Activated T-cell treated with anti-CD3 and anti-CD28 coated beads, Interleukin-2, amount 50 U/mL, for 72 hours (primary cell): ENCODE measurements at places on chromosomes 2 and 18. TPM values are rescaled to one million over a fixed set of nuclear protein-coding genes. Genes with fewer than 3 reads are reported as not detected.

DNA sequence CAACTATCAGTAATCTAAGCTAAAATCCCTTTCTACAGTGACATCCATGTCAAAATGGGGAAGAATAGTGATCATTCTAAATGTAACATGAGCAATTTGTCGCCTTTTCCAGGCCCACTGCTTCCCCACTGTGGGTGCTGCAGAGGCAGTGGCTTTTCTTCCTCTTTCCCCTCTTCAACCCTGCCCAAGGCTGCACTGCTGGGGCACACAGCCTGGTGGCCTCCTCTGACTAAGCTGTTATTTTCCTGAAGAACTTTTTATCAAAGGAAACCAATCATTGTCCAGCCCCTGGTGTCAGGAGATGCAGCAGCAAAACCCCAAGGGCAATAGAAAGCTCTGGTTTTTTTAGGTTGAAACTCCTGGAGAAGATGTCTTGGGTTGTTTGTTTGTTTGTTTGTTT is 117.6 kb upstream of the KLF7 start:
- H3K27me3 ChIP-seq: no peaks in the 10 kb centered on the region
- DNase-seq: no peak
- H3K27ac ChIP-seq: no peak overlapping the region
- H3K36me3 ChIP-seq: peaks cover 5% of the 10 kb centered on the region
- peaks cover 81% of the 10 kb centered on the region for H3K4me1 ChIP-seq

GRCh38 chr2:119699016-119699606 is 20.1 kb downstream of the TMEM177 start:
- H3K27me3 ChIP-seq: peaks cover 10% of the 10 kb centered on the region
- no peak overlapping the region for H3K27ac ChIP-seq
- no peak overlapping the region for H3K4me3 ChIP-seq
- no peak for DNase-seq
- H3K36me3 ChIP-seq: no peaks in the 10 kb centered on the region

- no peaks in the 10 kb centered on the region for H3K27me3 ChIP-seq
- no peaks in the 10 kb centered on the region for H3K36me3 ChIP-seq
- no peaks in the 10 kb centered on the region for H3K4me1 ChIP-seq
- DNase-seq: no peak
- no peak overlapping the region for H3K4me3 ChIP-seq
Measured at GRCh38 chr2:42558827-42559226, 9.6 kb upstream of the MTA3 start.

- no peak overlapping the region for H3K27ac ChIP-seq
- no peak overlapping the region for H3K4me3 ChIP-seq
- no peak for DNase-seq
- no peaks in the 10 kb centered on the region for H3K4me1 ChIP-seq
- H3K36me3 ChIP-seq: peaks cover 6% of the 10 kb centered on the region
Measured at GRCh38 chr2:153873052-153874048, 1.6 kb downstream of the GALNT13 start.

DNA sequence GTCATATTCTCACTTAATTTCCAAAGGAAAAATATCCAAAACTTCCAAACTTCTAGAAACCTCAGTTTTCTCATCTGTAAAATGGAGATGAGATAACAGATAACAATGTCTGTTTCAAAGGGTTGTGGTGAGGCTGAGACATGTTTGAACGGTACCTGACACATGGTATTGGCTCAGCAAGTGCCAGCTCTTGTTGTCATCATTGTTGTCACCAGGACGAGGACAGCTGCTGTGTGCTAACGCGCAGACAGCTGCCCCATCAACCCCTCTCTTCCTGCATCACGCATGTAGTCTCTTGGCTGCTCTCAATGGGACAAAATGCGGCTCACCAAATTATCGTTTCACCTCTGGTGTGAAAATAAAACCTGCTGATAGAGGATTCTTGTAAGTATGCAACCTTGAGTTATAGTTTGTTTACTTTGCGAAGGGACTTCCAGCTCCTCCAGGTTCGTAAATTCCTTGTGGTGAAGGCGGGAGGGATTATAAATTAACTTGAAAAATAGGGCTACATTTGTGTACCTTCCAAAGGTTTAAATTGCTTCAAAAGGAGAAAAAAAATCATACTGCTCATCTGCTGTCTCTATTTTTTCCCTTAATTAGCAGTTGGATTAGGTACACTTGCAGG is 605.4 kb downstream of the BCL11A start:
- H3K4me1 ChIP-seq: no peaks in the 10 kb centered on the region
- H3K27me3 ChIP-seq: no peaks in the 10 kb centered on the region
- no peak overlapping the region for H3K4me3 ChIP-seq
- H3K27ac ChIP-seq: no peak overlapping the region

GRCh38 chr2:63257473-63257872 is 206.8 kb downstream of the OTX1 start:
- no peak for DNase-seq
- peak overlapping the region; percentile 38 for H3K27ac ChIP-seq
- H3K4me1 ChIP-seq: no peaks in the 10 kb centered on the region

GRCh38 chr18:58218117-58218516 is 174.1 kb downstream of the NEDD4L start:
- H3K36me3 ChIP-seq: no peaks in the 10 kb centered on the region
- H3K27me3 ChIP-seq: peaks cover 18% of the 10 kb centered on the region
- peaks cover 20% of the 10 kb centered on the region for H3K4me1 ChIP-seq

GRCh38 chr2:25851740-25852503 is 26.4 kb downstream of the ASXL2 start:
- no peaks in the 10 kb centered on the region for H3K27me3 ChIP-seq
- H3K27ac ChIP-seq: peak overlapping the region; percentile 92
- DNase-seq: peak; percentile 36
- no peaks in the 10 kb centered on the region for H3K36me3 ChIP-seq

GRCh38 chr2:37904993-37905392 is 20.1 kb upstream of the RMDN2 start:
- H3K4me1 ChIP-seq: no peaks in the 10 kb centered on the region
- no peaks in the 10 kb centered on the region for H3K27me3 ChIP-seq
- no peak for DNase-seq
- no peak overlapping the region for H3K4me3 ChIP-seq

DNA sequence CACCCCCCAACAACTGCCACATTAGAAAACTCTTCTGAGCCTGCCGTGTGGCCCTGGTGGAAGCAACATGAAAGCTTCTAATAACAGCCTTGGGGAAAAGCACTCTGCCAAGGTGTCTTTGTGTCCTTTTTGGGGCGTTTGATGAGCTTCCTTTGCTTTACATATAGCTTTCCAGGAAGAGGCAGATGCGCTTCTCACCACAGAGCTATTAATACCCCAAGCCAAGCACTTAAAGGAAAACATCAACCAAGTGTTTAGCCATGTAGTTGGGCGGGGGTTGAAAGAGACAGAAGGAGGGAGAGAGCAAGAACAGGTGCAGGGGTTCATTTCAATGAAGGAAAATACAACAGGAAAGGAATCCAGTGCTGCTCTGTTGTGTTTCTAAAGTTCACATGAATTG is 176.1 kb downstream of the VAPA start:
- H3K4me1 ChIP-seq: peaks cover 7% of the 10 kb centered on the region
- DNase-seq: no peak
- H3K27me3 ChIP-seq: peaks cover 14% of the 10 kb centered on the region
- H3K4me3 ChIP-seq: no peak overlapping the region
- H3K36me3 ChIP-seq: no peaks in the 10 kb centered on the region

DNA sequence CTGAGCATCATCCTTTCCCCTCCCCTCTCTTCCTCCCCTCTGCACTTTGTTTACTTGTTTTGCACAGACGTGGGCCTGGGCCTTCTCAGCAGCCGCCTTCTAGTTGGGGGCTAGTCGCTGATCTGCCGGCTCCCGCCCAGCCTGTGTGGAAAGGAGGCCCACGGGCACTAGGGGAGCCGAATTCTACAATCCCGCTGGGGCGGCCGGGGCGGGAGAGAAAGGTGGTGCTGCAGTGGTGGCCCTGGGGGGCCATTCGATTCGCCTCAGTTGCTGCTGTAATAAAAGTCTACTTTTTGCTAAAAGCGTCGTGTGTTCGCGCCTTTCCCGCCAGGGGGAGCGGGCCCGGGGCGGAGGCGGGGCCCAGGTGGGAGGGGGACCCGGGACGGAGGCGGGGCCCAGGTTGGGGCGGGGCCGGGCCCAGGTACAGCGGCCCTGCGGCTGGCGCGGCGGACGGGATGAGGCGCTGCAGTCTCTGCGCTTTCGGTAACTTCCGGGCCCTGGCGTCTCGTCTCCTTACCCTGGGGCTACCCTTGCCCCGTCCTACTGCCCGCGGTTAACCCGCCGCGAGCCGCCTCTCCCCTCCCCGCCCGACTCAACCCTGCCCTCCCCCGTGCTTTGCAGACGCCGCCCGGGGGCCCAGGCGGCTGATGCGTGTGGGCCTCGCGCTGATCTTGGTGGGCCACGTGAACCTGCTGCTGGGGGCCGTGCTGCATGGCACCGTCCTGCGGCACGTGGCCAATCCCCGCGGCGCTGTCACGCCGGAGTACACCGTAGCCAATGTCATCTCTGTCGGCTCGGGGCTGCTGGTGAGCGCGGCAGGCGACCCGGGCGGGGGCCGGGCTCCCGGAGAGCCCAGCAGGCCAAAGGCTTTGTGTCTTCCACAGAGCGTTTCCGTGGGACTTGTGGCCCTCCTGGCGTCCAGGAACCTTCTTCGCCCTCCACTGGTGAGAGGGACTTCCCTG is at the start of gene KRTCAP3:
Gene KRTCAP3, plus strand, starts transcription at position 424 of the 962 bp plus-strand sequence. Its CDS starts 32 bp downstream, at position 456.
- H3K27ac ChIP-seq: no peak within 1 kb of the TSS
- no peaks in the 10 kb centered on the region for H3K27me3 ChIP-seq
- DNase-seq: peak; percentile 19

DNA sequence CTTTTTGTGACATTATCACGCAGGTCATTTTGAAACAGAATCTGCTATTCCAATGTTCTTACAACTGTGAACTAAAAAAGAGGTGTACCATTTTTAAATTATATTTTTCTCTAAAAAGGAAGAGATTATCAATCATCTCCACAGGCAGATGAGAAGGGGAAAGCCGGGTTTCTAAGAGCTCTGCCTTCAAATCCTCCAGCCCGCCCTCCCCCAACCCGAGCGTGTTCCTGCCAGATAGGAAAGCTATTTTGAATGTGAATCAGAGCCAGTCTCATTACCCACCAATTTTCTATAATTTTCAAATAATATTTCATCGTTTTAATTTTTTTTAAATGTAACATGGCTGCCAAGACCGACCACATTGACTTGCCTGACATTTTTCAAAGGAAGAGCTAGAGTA is 65.9 kb downstream of the KCNF1 start:
- no peak for DNase-seq
- H3K27me3 ChIP-seq: peaks cover 28% of the 10 kb centered on the region
- H3K4me1 ChIP-seq: no peaks in the 10 kb centered on the region
- H3K27ac ChIP-seq: no peak overlapping the region
- no peak overlapping the region for H3K4me3 ChIP-seq

DNA sequence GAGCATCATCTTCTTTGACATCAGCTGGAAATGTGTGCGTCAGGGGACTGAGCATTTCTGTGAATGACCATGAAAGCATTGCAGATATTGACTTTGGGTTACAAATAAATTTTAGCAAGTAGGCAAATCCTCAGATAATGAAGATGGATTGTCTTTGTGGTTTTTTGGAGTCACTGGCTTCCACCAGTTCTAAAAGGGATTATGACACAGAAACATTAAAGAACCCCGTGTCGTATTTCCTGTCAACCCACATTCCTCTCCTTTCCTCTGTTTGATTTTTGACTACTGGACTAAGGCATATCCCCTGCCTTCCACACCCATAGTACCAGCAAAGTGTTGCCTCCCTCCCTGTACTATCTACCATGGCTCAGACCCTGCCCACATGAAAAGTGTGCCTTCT is 268.1 kb downstream of the MYO3B start:
- no peaks in the 10 kb centered on the region for H3K36me3 ChIP-seq
- no peaks in the 10 kb centered on the region for H3K27me3 ChIP-seq
- no peak overlapping the region for H3K4me3 ChIP-seq
- no peaks in the 10 kb centered on the region for H3K4me1 ChIP-seq
- H3K27ac ChIP-seq: no peak overlapping the region

- H3K36me3 ChIP-seq: no peaks in the 10 kb centered on the region
- H3K27me3 ChIP-seq: peaks cover 71% of the 10 kb centered on the region
- H3K4me3 ChIP-seq: peak overlapping the region; percentile 96
- no peak overlapping the region for H3K27ac ChIP-seq
Measured at GRCh38 chr2:177148477-177149154, 64.0 kb upstream of the HNRNPA3 start.

DNA sequence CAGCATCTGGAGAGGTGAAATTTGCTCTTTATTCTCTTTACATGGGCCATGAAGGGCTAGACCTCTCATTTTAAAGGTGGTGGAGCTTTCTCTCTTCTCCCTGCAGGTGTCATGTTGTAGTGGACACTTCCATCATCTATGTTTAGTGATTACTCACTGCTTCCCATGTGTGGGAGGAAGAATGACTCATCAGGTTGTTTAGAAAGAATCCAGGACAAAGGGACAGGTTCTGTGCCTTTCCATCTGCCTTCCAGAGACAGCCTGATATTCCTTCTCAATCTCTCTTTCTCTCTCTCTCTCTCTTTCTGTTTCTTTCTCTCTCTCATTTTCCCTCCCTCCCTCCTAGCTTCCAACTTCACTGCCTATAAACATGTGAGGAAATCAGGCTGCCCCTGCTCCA is 38.7 kb downstream of the SCG2 start:
- no peak overlapping the region for H3K27ac ChIP-seq
- H3K36me3 ChIP-seq: no peaks in the 10 kb centered on the region
- H3K4me1 ChIP-seq: no peaks in the 10 kb centered on the region
- no peaks in the 10 kb centered on the region for H3K27me3 ChIP-seq

DNA sequence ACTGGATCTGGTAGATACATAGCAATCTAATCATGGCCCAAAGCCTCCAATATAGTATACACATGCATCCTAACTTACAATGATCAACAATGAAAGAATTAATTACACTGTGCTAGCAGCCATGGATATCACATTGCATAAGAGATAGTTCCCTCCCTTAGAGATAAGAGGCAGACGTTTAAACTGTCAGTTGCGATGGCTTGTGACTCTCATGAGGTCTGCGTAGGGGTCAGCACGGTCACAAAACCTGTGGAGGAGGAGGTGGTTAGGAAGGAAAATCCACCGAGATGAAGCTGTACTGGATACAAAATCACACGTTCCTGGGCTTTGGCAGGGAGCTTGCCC is 800 bp upstream of the RALB start:
- H3K27me3 ChIP-seq: peaks cover 30% of the 10 kb centered on the region
- peaks cover 59% of the 10 kb centered on the region for H3K4me1 ChIP-seq
- H3K4me3 ChIP-seq: peak overlapping the region; percentile 100
- DNase-seq: no peak

- no peak overlapping the region for H3K27ac ChIP-seq
- peaks cover 26% of the 10 kb centered on the region for H3K4me1 ChIP-seq
- no peaks in the 10 kb centered on the region for H3K27me3 ChIP-seq
- H3K36me3 ChIP-seq: peaks cover 6% of the 10 kb centered on the region
Measured at GRCh38 chr2:208252716-208253492, 2.0 kb downstream of the IDH1 start.

Gene CEP76
- 16.0 TPM for total RNA-seq

Gene DNMT3A
- total RNA-seq: 90.2 TPM

Gene HS1BP3
- 10.7 TPM for total RNA-seq

Gene SCYGR4
- total RNA-seq: not detected

Gene GDF7
- 0.07 TPM for total RNA-seq

Gene CAPN14
- total RNA-seq: 0.65 TPM

Gene SATB2
- 0.82 TPM for total RNA-seq

Gene NPPC
- 0.58 TPM for total RNA-seq

Gene DYNAP
- total RNA-seq: not detected
